Kidney tubule cell (primary cell): ENCODE measurements at places on chromosomes 7 and 10.

GRCh38 chr10:88781206-88781605, 21.3 kb upstream of the LIPM start:
- no peak for DNase-seq

GRCh38 chr10:42482411-42482810, 156.0 kb downstream of the ZNF33B start:
- peak; percentile 16 for DNase-seq

- DNase-seq, result no peak
Observed at GRCh38 chr10:106136175-106136574, 1028.3 kb downstream of the SORCS1 start.

- no peak for DNase-seq
Observed at GRCh38 chr10:86299562-86299961, 67.0 kb downstream of the GRID1 start.

DNA sequence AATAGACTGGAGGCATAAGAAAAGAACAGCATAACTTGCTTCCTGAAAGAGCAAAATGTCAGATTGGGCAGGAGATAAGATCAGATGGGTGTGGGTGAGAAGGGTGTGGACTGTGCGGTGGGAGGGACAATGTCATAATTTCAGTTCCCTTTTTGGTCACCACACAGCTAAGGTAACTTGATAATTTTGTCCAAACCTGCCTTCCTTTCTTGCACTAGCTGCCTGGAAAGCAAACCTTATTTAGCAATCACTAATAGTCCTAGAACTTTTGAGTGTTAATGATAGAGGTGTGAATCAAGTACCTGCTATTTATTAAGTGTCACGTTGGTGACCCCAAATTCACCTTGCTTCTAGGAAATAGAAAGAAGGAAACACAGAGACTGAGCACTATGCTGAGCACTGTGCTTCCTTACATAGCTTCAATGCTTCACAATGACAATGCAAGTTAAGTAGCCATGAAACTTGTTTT, 72.4 kb upstream of the SP4 start:
- no peak for DNase-seq

- no peak for DNase-seq
Observed at GRCh38 chr10:71204746-71205145, 7.6 kb upstream of the UNC5B start.

DNA sequence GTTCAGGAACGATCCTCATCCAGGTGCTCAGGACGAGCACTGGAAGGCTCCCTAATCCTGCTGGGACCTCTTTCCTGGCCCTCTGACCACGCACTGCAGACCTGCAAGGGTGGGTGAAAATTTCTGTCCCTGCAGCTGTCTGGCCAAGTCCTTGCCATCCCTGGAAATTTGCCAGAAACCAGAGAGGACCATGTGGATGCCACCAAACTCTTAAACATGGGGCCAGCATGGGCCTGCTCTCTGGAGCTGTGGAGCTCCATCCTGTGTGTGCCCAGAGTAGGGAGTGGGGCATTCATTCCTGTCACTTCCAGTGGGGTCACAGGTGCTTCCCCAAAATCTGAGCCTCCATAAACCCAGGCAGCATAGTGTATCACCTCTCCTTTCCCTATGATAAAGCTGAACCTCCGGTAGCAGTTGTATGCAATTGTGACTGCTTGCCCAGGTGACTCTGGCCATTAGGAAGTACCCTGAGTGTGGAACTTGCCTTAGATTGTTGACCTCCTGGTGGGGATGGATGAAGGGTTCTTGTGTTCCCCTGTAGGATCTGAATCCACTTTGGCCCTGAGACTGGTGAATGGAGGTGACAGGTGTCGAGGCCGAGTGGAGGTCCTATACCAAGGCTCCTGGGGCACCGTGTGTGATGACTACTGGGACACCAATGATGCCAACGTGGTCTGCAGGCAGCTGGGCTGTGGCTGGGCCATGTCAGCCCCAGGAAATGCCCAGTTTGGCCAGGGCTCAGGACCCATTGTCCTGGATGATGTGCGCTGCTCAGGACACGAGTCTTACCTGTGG, 57.1 kb downstream of the DMBT1 start:
- DNase-seq, result no peak

GRCh38 chr10:44723619-44724325, 187.4 kb upstream of the TMEM72 start:
- DNase-seq, result peak; percentile 64

DNA sequence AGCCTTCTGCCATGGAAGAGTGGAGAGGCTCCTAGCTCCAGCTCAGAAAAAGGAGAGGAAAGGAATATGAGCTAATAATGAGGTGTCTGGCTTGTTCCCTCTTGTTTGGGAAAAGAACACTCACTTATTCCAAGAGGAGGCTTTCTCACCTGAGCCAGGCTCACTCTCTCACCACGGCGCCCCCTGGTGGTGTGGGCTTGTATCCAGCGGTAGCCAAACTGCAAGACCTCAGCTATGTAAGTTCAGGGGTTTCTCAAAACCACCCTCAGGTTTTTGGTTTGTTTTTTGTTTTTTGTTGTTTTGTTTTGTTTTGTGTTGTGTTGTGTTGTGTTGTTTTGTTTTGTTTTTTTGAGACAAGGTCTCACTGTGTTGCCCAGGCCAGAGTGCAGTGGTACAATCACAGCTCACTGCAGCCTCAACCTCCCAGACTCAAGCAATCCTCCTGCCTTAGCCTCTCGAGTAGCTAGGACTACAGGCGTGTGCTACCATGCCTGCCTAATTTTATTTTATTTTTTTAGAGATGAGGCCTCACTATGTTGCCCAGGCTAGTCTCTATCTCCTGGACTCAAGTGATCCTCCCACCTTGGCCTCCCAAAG, 124.0 kb downstream of the TMEM130 start:
- DNase-seq, result peak; percentile 59

DNA sequence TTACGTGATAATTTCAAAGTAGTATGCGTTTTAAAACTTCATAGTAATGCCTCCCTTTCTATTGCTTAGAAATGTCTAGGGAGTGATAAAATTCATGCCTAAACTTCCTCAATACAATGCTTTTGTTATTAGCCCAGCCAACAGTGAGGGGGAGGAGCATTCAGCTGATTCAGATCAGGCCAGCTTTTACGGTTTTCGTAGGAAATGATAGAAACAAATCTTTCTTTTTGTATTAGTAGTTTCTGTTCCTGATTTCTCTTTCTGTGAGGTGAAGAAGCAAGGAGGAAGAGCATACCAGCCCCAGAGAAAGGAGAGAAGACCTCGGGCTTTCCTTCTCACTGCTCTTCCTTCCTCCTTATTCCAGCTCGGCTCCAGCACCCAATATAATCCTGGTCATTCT, 35.2 kb upstream of the ITPRID1 start:
- no peak for DNase-seq

DNA sequence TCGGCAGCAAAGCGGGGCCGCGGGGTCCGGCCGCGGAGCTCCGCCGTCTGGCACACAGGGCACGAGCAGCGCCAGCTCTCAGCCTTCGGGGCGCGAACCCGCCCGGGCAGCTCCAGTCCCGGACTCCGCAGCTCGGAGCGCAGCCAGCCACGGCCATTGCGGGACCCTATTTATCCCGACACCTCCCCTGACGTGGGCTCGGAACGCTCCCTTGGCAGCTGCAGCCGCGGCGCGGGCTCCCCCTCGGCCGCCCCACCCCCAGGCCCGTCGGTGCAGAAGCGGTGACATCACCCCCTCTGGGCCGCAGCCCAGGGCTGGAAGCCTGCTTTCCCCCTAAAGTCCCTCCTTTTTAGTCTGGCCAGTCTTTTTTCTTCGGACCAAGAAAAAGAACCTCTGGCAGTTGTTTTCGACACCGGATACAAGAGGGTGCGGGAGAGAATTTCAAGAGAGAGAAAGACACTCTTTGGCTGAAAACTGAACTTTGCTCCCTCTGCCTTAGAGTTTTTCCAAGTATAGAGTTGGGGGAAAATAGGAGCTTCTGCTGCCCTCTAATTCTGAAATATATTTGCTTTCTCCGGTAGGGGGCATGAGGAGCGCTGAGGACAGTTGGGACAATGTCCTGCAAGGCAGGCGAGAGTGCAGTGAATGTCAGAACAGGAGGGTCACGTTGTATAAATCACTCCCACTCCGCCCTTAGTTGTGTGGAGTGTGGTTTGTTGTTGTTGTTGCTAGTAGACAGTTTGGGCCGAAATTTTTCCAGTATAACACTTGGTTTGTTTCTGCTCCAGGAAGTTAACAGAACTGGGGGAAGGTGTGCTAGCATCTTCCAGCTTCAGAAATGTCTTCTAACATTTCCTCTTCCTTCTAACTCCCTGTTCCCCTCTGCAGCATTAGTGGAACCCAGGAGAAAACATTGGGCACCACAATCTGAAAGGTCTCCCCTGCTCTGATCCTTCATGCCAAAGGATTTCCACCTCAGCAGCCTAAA, at the start of gene SFRP4:
Gene SFRP4 (minus strand): TSS at position 145 of the 988 bp plus-strand sequence. CDS start 280 bp downstream, outside the sequence.
- peak; percentile 76 for DNase-seq

DNA sequence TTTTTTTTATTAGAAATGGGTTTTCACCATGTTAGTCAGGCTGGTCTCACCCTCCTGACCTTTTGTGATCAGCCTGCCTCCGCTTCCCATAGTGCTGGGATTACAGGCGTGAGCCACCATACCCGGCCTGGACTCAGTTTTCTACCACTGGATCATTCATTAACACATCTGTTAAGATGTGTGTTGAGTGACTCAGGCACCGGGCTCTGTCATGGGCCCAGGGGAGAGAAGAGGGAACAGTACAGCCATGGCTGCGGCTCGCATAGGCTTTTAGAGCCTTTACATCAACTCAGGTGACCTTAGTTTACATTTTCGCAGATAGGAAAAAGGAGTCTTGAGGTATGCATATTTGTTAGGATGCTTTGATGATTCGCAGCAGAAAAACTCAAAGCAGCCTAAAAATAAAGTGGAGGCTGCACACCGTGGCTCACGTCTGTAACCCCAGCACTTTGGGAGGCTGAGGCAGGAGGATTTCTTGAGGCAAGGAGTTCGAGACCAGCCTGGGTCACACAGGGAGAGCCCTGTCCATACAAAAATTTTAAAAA, 3.1 kb upstream of the ARPC1B start:
- peak; percentile 74 for DNase-seq

GRCh38 chr7:131826960-131827359, 270.5 kb upstream of the PODXL start:
- peak; percentile 21 for DNase-seq

DNA sequence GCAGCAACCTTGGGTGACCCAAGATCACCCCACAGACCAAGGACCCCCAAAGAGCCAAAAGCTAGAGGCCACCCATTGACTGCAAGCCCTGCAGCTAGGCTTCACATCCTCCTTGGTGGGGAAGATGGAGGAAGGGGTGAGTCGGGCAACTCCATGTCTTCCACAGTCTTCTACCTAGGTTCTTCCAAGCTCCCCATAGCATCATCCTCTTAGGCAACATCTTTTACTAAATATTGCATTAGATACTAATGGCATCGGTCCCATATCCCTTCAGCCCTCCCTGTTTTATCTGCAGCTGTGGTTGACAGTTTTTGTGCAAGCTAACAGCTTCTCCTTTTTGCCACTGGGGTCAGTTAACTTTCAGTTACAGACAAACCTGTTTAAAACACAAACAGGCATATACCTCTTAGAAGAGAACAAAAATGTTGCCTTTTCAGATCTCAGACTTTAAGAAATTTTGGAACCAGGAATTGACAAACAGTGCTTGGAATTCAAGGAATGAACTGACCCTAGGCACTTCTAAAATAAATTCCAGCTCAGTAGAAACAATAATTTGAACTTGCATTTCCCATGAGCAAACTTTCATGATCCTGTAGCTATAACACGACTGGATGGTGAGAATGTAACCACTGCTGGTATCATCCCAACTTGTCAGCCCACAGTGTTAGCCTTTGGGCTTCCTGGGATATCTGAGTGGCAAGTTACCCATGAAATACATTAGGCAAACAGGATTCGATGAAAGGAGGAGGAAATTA, 33.9 kb upstream of the MSMB start:
- no peak for DNase-seq

DNA sequence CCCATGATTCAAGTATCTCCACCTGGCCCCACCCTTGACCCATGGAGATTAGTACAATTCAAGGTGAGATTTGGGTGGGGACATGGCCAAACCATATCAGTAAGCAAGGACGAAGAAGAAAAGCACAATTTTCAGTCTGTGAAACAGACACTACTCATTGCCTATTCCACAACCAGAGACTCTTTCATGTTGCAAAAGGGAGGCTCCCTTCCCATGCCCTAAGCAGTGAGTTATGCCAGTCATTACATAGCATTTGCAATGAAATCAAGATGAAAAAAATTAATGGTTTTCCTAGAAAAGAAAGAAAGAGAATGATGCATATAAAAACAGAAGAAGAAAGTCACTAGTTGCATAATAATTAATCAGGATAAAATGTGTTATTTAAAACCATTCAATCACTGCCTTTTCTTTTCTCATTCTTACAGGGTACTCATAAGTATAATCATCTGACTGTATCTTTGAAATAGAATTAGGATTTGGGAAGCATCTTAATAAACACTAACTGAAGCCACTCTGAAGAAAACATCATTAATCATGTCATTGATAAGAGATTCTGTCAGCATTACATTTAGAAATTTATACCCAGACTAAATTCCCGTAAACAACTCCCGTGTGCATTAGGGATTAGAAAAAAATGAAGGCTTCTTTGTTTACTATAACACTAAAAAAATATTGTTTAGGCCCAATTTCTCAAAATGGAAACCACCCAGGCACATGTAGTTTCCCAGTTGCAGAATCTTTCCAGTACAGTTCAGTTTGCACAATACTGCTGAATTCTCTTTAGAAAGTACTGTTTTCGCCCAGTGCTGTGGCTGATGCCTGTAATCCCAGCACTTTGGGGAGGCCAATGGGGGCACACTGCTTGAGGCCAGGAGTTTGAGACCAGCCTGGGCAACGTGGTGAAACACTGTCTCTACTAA, 9.1 kb downstream of the PRPS1L1 start:
- no peak for DNase-seq

DNA sequence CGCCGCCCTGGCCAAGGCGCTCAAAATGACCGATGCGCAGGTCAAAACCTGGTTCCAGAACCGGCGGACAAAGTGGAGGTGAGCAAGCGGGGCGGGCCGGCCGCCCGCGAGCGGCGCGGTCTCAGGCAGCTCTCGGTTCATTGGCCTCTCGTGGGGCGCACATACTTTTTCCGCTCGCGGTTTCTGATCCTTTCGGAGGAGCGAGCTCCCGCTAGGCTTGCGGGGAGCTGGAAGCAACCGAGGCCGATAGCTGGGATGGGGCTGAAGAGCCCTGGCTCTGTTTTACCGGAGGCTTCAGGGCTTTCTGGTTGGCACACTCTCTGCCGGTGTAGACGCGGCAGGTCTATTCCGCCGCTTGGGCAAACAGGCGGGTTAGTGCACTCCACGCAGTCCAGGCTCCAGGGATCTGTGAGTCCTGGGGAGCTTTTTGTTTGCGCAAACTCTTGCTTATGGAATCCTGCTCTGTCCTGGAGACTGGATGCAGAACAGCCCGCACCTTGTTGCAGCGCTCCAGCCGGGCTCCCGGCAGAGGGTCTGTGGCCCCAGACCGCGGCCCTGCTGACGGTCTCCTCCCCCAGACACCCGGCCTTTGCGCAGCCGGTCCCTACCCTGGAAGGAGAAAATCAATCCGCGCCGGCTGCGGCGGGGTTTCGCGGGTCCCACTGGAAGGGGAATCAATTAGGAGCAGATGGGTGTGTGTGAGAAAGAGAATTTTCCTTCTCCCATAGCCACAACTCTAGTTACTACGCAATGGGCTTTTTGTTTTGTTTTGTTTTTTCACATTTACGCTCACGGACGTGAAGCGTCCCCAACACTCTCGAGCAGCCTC, 3.4 kb downstream of the TLX1 start:
- no peak for DNase-seq
